Mucosa of descending colon (tissue), 3 donors: ENCODE measurements at places on chromosomes 2 and 18.

GRCh38 chr2:111707700-111708099 lies 176.3 kb downstream of the ANAPC1 start:
- no peak for DNase-seq

DNA sequence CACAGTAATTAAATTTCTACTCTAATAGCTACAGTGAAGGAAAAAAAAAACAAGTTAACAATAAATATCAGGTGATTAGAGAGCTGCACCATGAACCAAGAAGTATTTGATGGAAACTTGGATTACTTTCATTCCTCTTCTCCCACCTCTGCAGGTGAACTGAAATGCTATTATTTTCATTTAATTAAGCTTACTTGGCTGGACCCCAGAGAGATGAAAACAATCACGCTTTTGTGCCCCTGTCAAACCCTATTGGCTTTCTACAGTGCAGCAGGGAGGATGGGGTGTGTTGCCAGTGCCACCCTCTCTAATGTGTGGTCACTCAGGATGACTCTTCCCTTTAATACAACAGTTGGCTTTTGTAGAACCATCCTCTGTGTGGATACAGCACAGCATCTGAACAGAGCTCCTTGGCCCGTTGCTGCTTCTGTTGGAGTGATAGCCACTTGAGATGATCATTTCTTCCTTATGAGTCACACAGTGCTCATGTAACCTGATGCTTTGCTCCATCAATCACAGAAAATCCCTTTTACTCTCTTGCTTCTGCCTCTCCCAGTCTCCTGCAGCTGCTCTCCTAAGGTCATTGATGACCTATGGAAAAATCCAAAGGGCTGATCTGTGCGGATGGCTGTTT lies 5.5 kb upstream of the ARL4C start:
- DNase-seq = no peak

DNA sequence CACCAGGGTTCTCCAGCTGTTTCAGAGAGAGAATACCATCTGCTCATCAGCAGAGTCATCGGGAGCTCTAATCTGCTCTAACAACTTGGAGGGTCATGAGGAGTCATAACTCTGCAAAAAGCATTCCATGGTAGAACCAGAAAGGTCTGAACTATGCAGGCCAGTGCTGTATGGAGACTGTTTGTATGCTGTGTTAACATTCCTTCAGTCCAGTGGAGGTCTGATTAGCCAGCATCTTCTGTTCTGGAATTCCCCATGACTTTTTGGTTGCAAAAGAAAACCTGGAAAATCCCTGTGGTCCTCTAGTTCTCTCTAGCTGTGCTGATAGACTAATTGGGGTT lies 9.4 kb upstream of the ITGB6 start:
- DNase-seq = no peak

DNA sequence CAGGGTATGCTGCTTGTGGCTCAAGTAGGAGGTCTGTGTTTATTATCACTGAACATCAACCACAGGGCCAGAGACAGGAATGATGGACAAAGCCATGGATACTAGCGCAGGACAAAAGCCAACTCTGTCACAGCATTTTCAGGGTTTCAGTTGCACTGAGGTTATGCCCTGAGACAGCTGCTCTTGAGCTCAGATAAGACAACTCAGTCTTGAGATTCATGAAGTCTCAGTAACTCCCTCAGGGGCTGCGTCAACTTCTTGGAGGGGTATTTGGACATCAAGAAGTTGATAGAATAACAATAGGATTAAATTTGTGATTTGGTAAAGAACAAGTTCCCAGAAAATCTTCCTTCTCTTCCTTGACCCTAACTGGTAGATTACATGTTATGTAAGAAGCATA lies 287.0 kb upstream of the SLC14A2 start:
- DNase-seq = no peak

DNA sequence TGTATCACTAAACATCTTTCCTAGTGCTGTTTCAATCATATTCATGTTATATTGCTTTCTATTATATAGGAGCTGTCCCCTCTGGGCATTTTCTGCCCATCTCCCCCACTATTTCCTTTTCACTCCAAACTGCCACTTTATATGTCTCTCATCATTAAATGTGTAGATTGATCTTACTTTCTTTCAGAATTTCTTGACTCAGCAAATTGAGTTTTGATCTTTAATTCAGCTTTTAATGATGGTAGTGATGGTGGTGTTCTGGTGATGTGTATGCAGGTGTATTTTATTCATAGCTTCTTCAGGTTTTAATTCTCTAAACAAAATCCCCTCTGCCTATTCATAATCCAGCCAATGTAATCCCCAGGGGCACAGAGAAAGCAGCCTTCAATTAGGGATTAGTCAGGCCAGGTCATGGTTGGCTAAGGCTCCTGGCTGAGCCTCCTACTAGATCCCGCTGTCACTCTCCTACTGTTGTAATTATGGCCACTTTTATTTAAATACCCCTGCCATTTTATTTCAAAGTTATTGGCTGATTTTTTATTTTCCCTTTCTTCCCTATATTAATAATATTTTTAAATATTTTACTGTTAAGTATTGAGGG lies 325.4 kb downstream of the SPAG16 start:
- no peak for DNase-seq

- DNase-seq = no peak
Measured at GRCh38 chr2:17104454-17104853, 413.8 kb downstream of the RAD51AP2 start.

DNA sequence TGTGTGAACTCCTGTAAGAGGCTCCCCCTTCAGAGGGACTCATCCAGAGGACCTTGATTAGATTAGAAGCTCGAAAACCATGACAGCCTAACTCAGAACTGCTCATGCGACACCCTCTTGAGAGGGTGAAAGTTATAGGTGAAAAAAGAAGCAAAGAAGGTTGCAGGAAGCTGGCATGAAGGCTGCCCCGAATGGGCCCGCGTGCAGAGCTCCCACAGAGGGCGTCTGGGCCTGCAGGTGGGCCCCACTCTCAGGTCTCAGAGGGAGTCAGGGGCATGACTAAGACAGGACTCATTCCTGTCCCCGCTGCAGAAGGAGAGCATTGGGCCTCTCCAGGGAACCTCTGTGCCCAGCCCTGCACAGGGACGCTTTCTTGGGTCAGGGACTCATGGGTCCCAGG lies 235.4 kb downstream of the EIPR1 start:
- DNase-seq = no peak

GRCh38 chr2:201956361-201956760 lies 77.3 kb upstream of the FZD7 start:
- DNase-seq = no peak

DNA sequence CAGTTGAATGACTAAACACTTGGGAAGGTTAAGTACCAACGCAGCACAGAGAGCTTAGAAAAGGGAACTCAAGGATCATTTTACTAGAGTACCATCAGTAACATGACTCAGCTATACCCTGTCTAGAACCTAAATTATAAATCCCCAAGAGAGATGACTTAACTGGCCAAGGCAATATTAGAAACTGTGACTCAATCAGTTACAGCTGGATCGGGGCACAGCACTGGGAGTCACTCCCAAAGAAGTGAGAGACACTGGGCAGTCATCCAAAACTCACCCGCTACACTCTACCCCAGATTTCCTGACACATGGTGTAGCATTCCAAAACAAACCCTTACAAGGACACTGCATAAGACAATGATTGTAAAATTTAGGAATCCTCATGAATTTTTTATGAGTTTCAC lies 17.7 kb downstream of the IWS1 start:
- DNase-seq = peak; percentile 55

DNA sequence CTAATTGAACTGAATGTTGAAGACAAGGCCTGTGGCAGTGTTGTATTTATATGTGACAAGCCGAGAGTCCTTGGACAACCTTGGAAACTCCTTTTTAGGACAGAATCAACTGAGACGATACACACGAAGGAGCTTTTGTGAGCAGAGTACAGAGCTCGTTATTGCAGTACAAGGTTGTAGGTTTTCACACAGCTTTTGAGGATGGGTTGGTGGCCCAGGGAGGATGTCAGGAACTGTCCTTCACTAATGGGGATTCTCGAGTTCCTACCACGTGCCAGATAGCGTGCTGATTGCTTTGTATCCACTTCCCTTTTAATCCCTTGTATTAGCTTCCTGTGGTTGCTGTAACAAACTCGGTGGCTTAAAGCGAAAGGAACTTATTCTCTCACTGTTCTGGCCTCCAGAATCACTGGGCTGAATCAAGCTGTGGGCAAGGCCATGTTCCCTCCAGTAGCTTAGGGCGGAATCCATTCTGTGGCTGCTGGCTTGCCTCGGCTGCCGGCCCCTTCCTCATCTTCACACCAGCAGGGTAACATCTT lies 20.2 kb downstream of the INPP4A start:
- DNase-seq = no peak

- no peak for DNase-seq
Measured at GRCh38 chr2:170467568-170468422, 247.3 kb upstream of the SP5 start.

DNA sequence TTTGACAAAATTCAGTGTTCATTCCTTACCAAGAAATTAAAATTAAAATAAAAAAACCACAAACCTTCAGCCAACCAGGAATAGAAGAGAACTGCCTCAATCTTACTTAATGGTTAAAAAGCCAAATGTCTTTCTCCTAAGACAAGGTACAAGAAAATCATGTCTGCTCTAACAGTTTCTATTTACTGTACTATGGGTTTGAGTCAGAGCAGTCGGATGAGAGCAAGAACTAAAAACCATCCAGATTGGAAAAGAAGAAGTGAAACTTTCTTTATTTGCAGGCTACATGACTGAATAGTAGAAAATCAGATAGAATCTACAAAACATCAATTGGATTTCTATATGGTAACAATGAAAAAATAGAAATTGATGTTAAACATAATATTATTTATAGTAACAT lies 555.5 kb upstream of the TNP1 start:
- DNase-seq = no peak

GRCh38 chr18:79926306-79926705 lies 25.1 kb downstream of the SLC66A2 start:
- no peak for DNase-seq

DNA sequence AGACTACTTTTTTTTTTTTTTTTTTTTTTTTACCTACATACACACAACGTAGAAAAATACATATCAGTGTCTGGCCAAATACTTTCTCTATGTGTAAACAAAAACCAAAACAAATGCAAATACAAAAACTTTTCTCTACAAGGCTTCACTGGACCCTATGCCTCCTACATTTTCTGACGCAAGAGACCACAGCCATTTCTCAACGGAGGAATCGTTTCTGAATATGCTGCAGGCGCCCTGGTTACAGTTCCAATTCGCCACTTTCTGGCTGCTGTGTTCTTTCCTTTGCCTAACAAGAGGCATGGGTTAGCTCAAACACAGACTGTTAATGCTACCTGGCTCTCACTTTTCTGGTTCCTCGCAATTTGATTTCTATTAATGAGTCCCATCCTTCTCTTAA lies 96.4 kb downstream of the EPB41L3 start:
- no peak for DNase-seq
